ENCODE measurements at places on chromosomes 1 and 21.
A peak's percentile ranks its signal among the peaks of the same experiment; 100 is the strongest.

DNA sequence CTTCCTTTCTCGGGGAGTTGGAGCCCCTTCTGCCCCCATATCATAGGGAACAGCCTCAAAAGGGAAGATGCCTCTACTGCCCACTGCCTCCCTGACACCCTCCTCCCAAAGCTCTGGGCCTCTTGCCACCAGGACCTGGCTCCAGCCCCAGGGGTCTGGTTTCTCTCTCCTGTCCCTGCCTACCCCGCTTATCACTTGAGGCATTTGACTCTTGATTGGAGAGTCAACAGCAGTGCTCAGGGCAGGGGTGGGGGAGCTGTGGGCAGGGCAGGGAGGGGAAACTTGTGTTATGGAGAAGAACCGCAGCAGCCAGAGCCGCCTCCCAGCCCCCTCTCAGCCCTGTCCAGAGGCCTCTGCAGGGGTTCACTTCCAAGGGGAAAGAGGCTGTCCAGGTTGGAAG lies 573 bp downstream of the TRIM63 start:
- DNase-seq = no peak

DNA sequence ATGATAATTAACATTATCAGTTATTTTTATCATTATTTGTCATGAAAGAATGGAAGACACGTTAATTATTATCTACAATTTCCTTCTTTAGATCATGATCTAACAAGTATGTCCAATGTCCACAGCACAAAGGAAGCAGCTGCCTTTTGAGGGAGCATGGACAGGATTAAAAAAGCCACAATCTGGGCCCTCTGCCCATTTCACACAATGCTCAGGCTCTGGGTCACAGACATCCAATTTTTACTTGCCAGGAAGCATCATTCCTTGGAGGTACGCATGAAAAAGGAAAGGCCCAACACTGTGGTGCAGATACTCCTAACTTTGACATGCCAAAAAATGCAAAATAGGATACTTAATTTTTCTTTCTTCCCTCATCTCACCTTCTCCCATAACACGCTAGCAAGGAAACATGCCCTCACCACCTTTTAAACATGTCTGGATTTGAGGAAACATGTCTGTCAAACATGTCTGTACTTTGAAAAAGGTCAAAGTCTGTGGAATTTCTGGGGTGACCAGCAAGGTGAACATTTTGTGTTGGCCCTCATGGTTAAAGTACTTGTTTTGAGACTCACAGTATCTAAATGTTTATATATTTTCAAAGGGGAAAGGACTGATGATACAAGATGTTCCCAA lies 40.0 kb downstream of the GADD45A start:
- DNase-seq = no peak

GRCh38 chr1:40770296-40771070 lies 13.1 kb upstream of the KCNQ4 start:
- DNase-seq = peak; percentile 58

GRCh38 chr1:99811075-99811474 lies 39.1 kb upstream of the AGL start:
- DNase-seq = no peak

GRCh38 chr1:156399355-156400125 lies 30.5 kb downstream of the RHBG start:
- no peak for DNase-seq

- no peak for DNase-seq
Measured at GRCh38 chr1:236175642-236176336, 33.5 kb downstream of the GPR137B start.
